ENCODE measurements at places on chromosomes 11 and 22.

DNA sequence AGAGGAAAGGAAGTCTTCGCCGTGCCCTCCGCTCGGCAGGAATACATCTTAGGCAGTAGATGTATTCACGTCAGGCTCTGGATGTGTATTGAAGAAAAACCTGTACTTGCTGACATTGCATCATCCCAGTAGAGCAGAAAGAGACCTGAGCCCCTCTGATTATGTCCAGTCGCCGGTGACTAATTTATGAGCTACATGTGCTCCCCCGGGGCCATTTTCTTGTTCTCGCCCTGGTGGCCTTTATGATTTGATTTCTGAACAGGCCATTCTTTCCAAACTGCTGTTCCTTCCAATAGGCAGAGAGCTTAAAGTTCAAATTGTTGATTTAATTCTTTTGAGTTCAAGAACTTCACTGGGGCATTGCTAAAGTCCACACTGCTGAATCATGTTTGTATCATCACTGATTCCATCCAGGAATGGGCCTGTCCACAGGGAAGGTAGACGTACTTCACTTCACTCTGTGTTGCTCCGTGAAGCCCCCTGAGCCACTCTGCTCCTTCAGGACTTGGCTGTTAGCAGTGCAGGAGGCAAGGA lies 137.3 kb upstream of the RASSF10 start:
- DNase-seq: no peak

DNA sequence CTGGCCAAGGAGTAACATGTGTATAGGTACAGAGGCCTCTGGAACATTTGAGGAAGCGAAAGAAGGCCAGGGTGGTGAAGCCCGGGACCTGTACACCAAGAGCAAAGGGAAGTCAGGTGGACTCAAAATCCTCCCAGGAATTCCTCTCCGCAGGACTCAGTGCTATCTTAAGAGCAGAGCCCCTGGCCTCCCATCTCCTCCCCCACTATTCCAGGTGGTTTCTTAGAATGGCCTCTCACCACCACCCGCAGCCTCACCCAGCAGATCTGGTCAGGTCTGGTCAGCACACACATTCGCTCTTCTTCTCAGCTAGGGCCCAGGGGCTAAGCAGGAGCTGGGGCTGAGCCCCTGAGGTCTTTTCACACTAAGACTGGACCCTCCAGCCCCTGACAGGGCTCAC lies 59.1 kb downstream of the SCGB1A1 start:
- DNase-seq: no peak

- no peak for DNase-seq
Observed at GRCh38 chr11:13502492-13502891, 6.7 kb upstream of the PTH start.

GRCh38 chr11:41461057-41461681 lies 1.7 kb upstream of the LRRC4C start:
- no peak for DNase-seq

GRCh38 chr22:19818324-19819207 lies 36.1 kb downstream of the GNB1L start:
- DNase-seq: no peak

GRCh38 chr11:16795146-16795545 lies 56.7 kb downstream of the C11orf58 start:
- no peak for DNase-seq

Measured in activated CD4-positive, alpha-beta T cell treated with anti-CD3 and anti-CD28 coated beads, Interleukin-2, amount 10 ng/mL, durations not matched to agents 7 days and 5 days (primary cell).